ENCODE measurements at places on chromosomes 7 and 10.

GRCh38 chr10:108782411-108782810 lies 1140.9 kb downstream of the XPNPEP1 start:
- no peak for DNase-seq

- DNase-seq: no peak
Measured at GRCh38 chr10:78458983-78459638, 425.4 kb downstream of the RPS24 start.

- DNase-seq: no peak
Measured at GRCh38 chr10:44045020-44045419, 339.9 kb downstream of the CXCL12 start.

GRCh38 chr7:22688084-22688483 lies 38.9 kb upstream of the IL6 start:
- no peak for DNase-seq

- DNase-seq: no peak
Measured at GRCh38 chr10:15780353-15781135, 60.8 kb upstream of the ITGA8 start.

- peak; percentile 9 for DNase-seq
Measured at GRCh38 chr7:79176859-79177477, 276.5 kb downstream of the MAGI2 start.
